ENCODE measurements at places on chromosomes 1 and 21. TPM values are rescaled to one million over a fixed set of nuclear protein-coding genes. Genes with fewer than 3 reads are reported as not detected.
A peak's percentile ranks its signal among the peaks of the same experiment; 100 is the strongest.

- H3K36me3 ChIP-seq, result no peaks in the 10 kb centered on the region
- H3K4me3 ChIP-seq, result no peak overlapping the region
- H3K27ac ChIP-seq, result peak overlapping the region; percentile 15
- no peak for DNase-seq
- no peaks in the 10 kb centered on the region for H3K27me3 ChIP-seq
Measured at GRCh38 chr1:93740601-93741031, 59.0 kb upstream of the BCAR3 start.

GRCh38 chr1:230073371-230074035, 6.5 kb downstream of the GALNT2 start:
- H3K4me3 ChIP-seq, result no peak overlapping the region
- DNase-seq, result no peak
- H3K27me3 ChIP-seq, result no peaks in the 10 kb centered on the region
- H3K4me1 ChIP-seq, result peaks cover 15% of the 10 kb centered on the region
- H3K27ac ChIP-seq, result no peak overlapping the region

Gene HRNR
- not detected for total RNA-seq

Gene C1orf226
- 6.3 TPM for total RNA-seq

Gene TMOD4
- 2.1 TPM for total RNA-seq

Gene KRTAP19-1
- total RNA-seq, result not detected

GRCh38 chr1:87140831-87141540, 187.7 kb upstream of the LMO4 start:
- peaks cover 4% of the 10 kb centered on the region for H3K4me1 ChIP-seq
- no peak overlapping the region for H3K27ac ChIP-seq
- H3K27me3 ChIP-seq, result no peaks in the 10 kb centered on the region
- H3K36me3 ChIP-seq, result no peaks in the 10 kb centered on the region
- no peak overlapping the region for H3K4me3 ChIP-seq

DNA sequence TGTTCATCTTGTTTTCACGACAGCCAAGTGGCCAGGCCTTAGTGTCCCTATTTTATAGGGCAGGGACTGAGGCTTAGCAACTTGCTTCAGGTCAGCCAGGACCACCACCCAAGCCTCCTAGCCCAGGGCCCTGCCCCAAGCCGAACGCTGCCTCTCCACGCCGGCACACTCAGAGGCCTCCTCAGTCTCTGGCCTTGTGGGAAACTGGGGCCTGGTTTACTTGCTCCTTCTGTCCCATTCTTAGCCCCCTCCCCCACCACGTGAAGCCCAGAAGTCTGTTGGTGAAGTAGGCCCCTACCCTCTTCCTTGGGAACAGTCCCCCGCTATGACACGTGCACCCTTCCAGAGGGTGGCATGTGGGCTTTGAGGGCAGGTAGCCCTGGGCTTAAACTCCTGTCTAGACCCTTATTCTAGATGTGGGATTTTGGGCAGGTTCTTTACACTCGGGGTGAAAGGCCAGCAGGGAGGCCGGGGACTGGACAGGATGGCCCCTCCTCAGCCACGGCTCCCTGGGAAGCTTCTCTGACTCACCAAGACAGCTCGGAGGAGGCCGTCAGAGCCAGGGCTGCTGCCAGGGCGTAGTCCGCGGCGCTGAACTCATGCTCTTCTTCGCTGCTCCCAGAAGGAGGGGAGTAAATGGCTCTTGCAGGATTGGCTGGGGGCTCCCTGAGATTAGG, 4.3 kb downstream of the MYOM3 start:
- H3K27ac ChIP-seq, result no peak overlapping the region
- DNase-seq, result peak; percentile 36
- no peak overlapping the region for H3K4me3 ChIP-seq
- peaks cover 6% of the 10 kb centered on the region for H3K4me1 ChIP-seq
- H3K27me3 ChIP-seq, result no peaks in the 10 kb centered on the region
- H3K36me3 ChIP-seq, result no peaks in the 10 kb centered on the region

GRCh38 chr1:1074631-1075147, 583 bp upstream of the RNF223 start:
- no peaks in the 10 kb centered on the region for H3K36me3 ChIP-seq
- peaks cover 27% of the 10 kb centered on the region for H3K27me3 ChIP-seq
- no peak overlapping the region for H3K4me3 ChIP-seq
- no peak overlapping the region for H3K27ac ChIP-seq
- peaks cover 5% of the 10 kb centered on the region for H3K4me1 ChIP-seq

- no peak overlapping the region for H3K27ac ChIP-seq
- H3K4me1 ChIP-seq, result no peaks in the 10 kb centered on the region
- H3K4me3 ChIP-seq, result no peak overlapping the region
- no peaks in the 10 kb centered on the region for H3K27me3 ChIP-seq
Measured at GRCh38 chr1:49048188-49048587, 271.5 kb upstream of the BEND5 start.

DNA sequence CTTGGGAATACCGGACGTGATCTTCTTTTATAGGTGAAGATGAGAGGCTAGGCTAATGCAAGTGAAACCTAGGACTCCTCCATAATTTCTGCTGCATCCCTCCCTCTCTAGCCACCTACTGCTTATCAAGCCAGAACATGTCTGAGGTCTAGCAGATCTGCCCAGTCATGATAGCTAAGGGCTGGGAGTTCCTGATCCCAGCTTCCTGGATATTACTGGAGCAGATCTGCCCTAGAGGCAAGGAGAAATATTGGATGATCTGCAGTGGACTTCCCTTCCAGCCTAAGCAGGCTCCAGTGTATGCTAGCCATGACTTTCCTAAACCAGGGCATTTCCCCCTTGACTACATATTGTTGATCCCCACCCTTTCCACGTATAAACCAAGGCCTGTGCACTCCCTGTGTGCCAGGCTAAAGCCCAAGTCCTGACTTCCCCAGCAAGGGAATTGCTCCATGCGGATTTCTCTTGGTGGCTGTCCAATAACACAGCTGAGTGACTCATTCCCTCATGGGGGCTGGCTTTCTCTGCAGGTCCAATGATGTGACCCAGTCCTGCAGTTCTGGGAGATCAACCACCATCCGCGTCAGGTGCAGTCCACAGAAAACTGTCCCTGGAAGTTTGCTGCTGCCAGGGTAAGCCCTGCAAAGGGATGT, 15.5 kb upstream of the SARS1 start:
- no peak overlapping the region for H3K4me3 ChIP-seq
- no peaks in the 10 kb centered on the region for H3K36me3 ChIP-seq

GRCh38 chr1:222588135-222588534, 1.6 kb downstream of the TAF1A start:
- no peak overlapping the region for H3K27ac ChIP-seq
- H3K27me3 ChIP-seq, result no peaks in the 10 kb centered on the region
- peaks cover 18% of the 10 kb centered on the region for H3K36me3 ChIP-seq
- H3K4me1 ChIP-seq, result peaks cover 26% of the 10 kb centered on the region

DNA sequence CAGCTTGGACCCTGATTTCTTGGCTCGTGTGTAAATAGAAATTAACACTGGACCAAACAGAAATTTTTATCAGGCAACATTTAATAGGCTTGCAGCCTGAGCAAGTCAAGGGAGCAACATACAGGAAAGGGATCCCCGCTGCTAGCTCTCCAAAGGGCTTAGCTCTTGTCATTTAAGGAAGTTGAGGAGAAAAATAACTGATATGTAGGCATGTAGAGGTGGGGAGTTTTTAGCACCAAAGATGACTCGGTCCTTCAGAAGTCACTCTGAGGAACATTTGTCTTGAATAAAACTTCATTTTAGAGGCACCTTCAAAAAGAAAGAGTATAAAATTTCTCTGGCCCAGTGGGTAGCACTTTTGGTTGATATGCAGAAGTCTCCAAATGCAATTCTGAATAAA, 27.1 kb downstream of the GBP2 start:
- H3K27me3 ChIP-seq, result no peaks in the 10 kb centered on the region
- H3K4me3 ChIP-seq, result no peak overlapping the region
- H3K36me3 ChIP-seq, result no peaks in the 10 kb centered on the region
- DNase-seq, result no peak
- no peak overlapping the region for H3K27ac ChIP-seq
- no peaks in the 10 kb centered on the region for H3K4me1 ChIP-seq

- H3K27ac ChIP-seq, result no peak overlapping the region
- H3K36me3 ChIP-seq, result peaks cover 8% of the 10 kb centered on the region
- no peaks in the 10 kb centered on the region for H3K4me1 ChIP-seq
- no peak overlapping the region for H3K4me3 ChIP-seq
- H3K27me3 ChIP-seq, result no peaks in the 10 kb centered on the region
- no peak for DNase-seq
Measured at GRCh38 chr1:42646056-42646455, 12.2 kb upstream of the PPIH start.

Gene AGT
- total RNA-seq, result 0.86 TPM

DNA sequence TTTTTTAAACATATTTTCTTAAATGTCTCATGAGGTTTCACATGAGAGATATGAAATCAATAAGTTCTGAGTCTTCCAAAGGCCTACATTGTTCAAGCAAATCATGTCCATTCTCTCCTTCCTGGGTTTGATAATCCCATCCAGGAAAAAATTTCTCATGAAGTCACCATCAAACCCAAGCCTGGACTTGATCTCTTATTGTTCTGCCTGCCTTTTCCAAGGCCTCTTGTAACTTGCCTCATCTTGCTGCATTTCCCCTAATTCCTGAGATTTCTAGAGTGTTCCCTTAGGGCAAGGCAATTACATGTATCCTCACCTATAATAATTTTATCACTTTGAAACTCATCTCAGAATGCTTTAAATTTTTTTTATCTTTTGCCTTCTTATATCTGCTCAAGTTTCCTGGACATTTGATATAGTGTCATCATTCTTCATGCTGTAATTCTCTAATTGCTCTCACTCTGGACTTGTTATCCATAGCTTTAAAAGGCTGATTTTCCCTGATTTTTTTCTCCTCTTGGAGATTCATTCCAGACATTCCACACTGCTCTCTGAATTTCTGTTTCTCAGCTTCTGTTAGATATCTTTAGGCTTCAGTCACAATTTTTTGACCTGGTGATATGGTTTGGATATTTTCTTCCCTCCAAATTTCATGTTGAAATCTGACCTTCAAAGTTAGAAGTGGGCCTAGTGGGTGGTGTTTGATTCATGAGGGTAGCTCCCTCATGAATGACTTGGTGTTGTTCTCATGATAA, 126.4 kb downstream of the LRRC7 start:
- H3K4me1 ChIP-seq, result no peaks in the 10 kb centered on the region
- no peak for DNase-seq
- no peaks in the 10 kb centered on the region for H3K36me3 ChIP-seq

GRCh38 chr21:30408782-30409494, 13.1 kb downstream of the KRTAP13-1 start:
- no peaks in the 10 kb centered on the region for H3K4me1 ChIP-seq
- DNase-seq, result peak; percentile 69
- no peak overlapping the region for H3K4me3 ChIP-seq
- no peak overlapping the region for H3K27ac ChIP-seq
- H3K27me3 ChIP-seq, result no peaks in the 10 kb centered on the region

Gene SPRR2A
- total RNA-seq, result not detected

Gene MEX3A
- 0.74 TPM for total RNA-seq

Gene CD1D
- 4.6 TPM for total RNA-seq

DNA sequence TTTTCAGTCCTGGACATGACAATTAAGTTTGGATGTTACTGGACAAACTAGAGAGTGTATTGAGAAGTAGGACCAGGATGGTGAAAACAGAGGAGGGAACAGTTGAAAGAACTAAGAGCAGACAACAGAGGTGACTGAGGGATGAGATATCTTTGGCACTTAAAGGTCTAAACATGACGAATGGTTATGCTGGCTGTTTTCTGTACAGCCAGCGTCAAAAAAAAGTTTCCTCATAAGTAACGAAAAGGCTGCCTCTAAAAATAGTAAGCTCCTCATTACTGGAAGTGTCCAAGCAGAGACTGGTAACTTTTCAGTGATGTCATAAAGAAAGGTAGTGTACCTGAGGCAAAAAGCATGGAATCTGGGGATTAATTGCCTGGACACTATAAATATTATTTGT, 35.2 kb upstream of the AK4 start:
- no peaks in the 10 kb centered on the region for H3K27me3 ChIP-seq
- H3K36me3 ChIP-seq, result no peaks in the 10 kb centered on the region
- no peak for DNase-seq
- H3K27ac ChIP-seq, result no peak overlapping the region

GRCh38 chr1:145979746-145980456, 15.4 kb downstream of the POLR3GL start:
- no peak for DNase-seq
- H3K27me3 ChIP-seq, result no peaks in the 10 kb centered on the region
- H3K27ac ChIP-seq, result peak overlapping the region; percentile 96
- peak overlapping the region; percentile 44 for H3K4me3 ChIP-seq
- peaks cover 76% of the 10 kb centered on the region for H3K4me1 ChIP-seq
- no peaks in the 10 kb centered on the region for H3K36me3 ChIP-seq

DNA sequence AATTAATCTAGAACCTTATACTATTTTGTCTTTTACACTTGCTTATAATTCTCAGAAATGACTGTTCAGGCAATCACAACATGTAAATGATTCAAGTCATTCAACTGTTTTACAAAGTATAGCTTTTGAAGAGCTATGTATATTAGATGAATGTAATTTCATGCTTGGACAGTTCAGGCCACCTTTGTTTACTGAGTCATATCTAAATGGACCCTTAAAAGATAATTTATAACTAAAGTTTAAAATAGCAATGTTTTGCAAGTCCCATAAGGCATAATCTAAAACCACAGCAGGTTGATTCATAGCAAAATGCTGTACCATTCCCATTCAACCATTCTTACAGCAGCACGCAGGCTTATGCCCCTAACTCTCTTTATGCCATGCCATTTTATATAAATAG, 64.8 kb downstream of the PIK3R3 start:
- peaks cover 12% of the 10 kb centered on the region for H3K4me1 ChIP-seq
- no peak overlapping the region for H3K4me3 ChIP-seq
- H3K27ac ChIP-seq, result no peak overlapping the region

- H3K27ac ChIP-seq, result no peak overlapping the region
- H3K36me3 ChIP-seq, result peaks cover 3% of the 10 kb centered on the region
- H3K4me1 ChIP-seq, result no peaks in the 10 kb centered on the region
- no peaks in the 10 kb centered on the region for H3K27me3 ChIP-seq
- no peak overlapping the region for H3K4me3 ChIP-seq
Measured at GRCh38 chr1:119740896-119741780, 27.6 kb downstream of the HMGCS2 start.

- no peak overlapping the region for H3K4me3 ChIP-seq
- no peaks in the 10 kb centered on the region for H3K4me1 ChIP-seq
- no peak overlapping the region for H3K27ac ChIP-seq
- H3K36me3 ChIP-seq, result no peaks in the 10 kb centered on the region
Measured at GRCh38 chr1:57887964-57888491, 464.2 kb upstream of the DAB1 start.

GRCh38 chr1:23477359-23478144, 6.4 kb downstream of the ASAP3 start:
- no peaks in the 10 kb centered on the region for H3K36me3 ChIP-seq
- H3K4me1 ChIP-seq, result peaks cover 39% of the 10 kb centered on the region
- no peak overlapping the region for H3K27ac ChIP-seq
- no peak overlapping the region for H3K4me3 ChIP-seq

Gene TRIM45
- total RNA-seq, result 2.1 TPM

GRCh38 chr1:11286735-11287410, 13.9 kb downstream of the UBIAD1 start:
- H3K27me3 ChIP-seq, result no peaks in the 10 kb centered on the region
- no peak overlapping the region for H3K27ac ChIP-seq
- H3K36me3 ChIP-seq, result peaks cover 60% of the 10 kb centered on the region
- H3K4me1 ChIP-seq, result peaks cover 11% of the 10 kb centered on the region
- no peak overlapping the region for H3K4me3 ChIP-seq

DNA sequence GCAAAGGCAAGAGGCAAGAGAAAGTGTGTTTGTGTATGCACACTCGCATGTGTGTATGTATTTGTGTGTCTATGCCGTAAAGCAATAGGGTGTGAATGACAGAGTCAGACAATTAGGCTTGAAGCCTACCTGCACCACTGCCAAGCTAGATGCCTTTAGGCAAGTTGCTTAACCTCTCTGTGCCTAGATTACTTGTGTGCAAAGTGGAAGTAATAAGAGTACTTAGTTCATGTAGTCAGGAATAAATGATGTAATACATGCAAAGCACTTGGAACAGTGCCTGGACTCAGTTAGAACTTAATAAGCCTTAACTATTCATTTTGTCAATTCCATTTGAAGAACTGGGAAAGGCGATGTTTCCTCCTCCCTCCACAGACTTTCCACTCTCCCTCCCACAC, 31.7 kb downstream of the LAMB3 start:
- no peak overlapping the region for H3K4me3 ChIP-seq
- DNase-seq, result no peak
- H3K27me3 ChIP-seq, result no peaks in the 10 kb centered on the region
- H3K36me3 ChIP-seq, result peaks cover 15% of the 10 kb centered on the region
